ENCODE measurements at places on chromosomes 12 and 14.
A peak's percentile ranks its signal among the peaks of the same experiment; 100 is the strongest.

- DNase-seq, result peak; percentile 72
These were observed 73.6 kb downstream of the SRGAP1 start for GRCh38 chr12:63917864-63918799.

- no peak for DNase-seq
These were observed 76.3 kb downstream of the SCAF11 start for GRCh38 chr12:45914090-45914489.

DNA sequence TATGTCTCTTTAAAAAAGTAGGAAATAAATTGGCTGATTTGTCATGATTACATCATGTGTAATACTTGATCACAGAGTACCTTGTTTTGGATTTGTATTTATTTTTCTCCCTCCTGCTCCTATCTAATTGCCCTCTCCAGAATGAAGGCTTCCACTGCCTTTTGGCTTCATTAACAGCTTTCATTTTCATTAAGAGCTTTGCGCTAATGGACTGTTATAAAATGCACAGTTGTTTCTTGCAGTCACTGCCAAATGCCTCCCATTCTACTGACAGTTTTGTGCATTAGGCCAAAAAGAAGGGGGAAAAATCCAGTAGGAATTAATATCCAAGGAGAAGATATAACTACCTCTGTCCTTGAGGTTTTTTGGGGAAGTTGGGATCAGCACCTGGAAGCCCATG lies 159.2 kb downstream of the NRXN3 start:
- no peak for DNase-seq

GRCh38 chr12:90338365-90338764 lies 616.6 kb downstream of the CCER1 start:
- no peak for DNase-seq

Data from glomerular endothelial cell (primary cell).